H1 (cell line): ENCODE measurements at places on chromosomes 6 and 20.

DNA sequence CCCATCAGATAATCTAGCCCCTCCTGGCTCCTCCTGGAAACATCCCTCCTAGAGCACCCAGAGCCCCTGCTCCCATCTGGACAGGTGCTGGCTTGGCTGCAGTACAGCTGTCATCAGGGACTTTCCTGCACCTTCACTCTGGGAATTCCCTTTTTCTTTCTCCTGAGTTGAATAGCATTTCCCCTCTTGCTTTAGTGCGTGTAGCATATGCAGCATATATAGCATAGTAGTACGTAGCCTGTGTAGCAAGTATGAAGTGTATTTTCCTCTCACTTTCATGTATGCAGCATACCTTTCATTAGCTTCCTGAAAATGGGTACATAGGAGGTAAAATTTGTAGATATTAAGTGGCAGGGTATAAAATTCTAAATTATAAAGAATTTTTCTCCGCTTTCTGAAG, 352.9 kb downstream of the ESR1 start:
- DNase-seq: no peak

- DNase-seq: peak; percentile 77
Measured at GRCh38 chr6:37648465-37649330, 49.0 kb downstream of the MDGA1 start.

DNA sequence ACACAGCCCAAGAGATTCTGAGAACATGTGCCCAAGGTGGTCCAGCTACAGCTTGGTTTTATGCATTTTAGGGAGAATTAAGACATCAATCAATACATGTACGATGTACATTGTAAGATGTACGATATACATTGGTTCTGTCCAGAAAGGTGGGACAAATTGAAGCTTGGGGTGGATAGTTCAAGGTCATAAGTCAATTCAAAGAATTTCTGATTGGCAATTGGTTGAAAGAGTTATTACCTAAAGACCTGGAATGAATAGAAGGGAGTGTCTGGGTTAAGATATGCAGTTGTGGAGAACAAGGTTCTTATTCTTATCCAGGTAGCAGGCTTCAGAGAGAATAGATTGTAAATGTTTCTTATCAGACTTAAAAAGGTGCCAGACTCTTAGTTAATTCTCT, 31.8 kb upstream of the LCA5 start:
- DNase-seq: no peak

DNA sequence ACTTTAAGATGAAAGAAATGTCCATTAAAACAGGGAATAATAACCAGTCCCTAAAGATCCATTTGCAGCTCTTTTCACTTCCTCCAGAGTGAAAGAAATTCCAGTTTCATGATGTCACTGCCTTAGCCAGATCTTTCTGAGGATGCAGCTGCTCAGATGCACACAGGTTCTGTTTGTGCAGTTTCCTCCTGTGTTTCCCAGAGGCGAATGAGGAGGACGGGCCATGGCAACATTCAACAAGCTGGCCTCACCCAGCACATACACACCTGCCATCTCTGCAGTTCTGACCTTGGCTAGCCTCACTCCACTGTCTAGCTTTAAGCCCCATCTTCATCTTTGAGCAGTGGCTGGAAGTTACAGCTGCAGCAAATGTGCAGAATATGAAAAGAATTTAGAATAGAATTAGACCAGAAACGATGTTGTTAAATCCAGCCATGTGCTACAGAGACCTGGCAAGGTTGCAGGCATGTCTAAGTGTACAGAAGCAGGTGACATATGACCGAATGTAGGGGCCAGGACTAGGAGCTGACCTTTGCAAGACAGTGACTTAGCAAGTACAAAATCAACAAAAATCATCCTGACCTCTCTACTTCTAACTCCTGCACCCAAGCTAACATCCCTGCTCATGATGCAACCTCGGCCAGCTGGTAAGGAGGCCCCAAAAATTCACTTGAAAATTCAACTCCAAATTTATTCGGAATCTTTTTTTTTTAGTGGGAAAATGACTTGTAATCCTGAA, 35.0 kb downstream of the FAM50B start:
- DNase-seq: no peak

GRCh38 chr6:5305968-5306626, 44.8 kb downstream of the FARS2 start:
- DNase-seq: no peak

- no peak for DNase-seq
Measured at GRCh38 chr6:43970913-43971775, 156.1 kb downstream of the MRPL14 start.

DNA sequence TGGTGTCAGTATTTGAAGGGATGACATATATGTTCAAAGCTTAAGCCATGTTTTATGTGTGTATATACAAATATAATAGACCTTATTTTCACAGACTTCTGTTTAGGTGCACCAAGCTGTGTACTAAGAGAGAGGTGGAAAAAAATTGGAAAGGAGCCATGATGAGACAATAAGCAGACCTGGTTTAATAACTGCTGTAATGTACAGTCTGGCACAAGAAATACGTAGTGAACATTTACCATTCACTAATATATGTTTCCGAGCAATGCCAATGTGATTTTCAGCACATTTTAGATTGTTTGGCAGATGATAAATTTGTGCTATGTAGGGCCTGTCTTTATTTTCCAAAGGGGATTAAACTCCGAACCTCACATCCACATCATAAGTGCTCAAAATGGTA, 116.3 kb downstream of the KHDC1L start:
- no peak for DNase-seq

DNA sequence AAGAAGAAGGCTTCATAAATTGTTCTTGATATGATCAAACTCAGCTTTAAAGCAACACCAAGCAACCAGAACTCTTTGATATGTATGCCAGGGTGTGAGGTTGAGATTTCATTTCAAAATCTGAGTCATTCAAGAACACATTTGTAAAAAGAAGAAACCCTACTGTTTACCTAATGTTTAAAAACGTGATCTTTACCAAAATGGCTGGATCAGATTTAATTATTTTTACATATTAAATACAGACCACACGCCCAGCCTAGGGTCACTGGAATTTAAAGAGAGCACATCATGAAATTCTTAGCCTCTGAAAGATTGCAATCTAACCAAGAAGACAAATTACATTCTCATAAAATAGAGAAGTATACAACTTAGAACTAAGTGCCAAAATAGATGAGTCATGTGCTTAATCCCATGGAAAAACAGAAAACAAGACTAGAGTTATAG, 206.8 kb upstream of the SMLR1 start:
- no peak for DNase-seq

DNA sequence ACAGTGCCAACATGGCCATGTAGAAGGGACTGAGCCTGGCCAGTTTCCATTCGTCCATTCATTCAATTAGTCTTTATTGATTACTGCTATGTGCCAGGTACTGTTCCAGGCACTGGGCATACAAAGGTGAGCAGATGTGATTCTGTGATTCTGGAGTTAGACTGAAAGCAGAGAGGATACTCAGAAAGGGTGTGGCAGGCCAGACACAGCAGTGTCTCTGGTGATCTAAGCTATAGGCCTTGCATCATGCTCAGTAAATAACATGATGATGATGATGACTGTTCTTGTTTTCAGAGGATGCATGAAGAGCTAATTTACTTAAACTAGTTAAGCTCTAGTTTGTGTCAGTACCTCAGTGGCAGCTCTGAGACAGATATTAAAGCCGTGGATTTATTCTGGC, 31.4 kb upstream of the FUCA2 start:
- DNase-seq: no peak

- DNase-seq: no peak
Measured at GRCh38 chr20:37343212-37343993, 2.5 kb upstream of the SRC start.

DNA sequence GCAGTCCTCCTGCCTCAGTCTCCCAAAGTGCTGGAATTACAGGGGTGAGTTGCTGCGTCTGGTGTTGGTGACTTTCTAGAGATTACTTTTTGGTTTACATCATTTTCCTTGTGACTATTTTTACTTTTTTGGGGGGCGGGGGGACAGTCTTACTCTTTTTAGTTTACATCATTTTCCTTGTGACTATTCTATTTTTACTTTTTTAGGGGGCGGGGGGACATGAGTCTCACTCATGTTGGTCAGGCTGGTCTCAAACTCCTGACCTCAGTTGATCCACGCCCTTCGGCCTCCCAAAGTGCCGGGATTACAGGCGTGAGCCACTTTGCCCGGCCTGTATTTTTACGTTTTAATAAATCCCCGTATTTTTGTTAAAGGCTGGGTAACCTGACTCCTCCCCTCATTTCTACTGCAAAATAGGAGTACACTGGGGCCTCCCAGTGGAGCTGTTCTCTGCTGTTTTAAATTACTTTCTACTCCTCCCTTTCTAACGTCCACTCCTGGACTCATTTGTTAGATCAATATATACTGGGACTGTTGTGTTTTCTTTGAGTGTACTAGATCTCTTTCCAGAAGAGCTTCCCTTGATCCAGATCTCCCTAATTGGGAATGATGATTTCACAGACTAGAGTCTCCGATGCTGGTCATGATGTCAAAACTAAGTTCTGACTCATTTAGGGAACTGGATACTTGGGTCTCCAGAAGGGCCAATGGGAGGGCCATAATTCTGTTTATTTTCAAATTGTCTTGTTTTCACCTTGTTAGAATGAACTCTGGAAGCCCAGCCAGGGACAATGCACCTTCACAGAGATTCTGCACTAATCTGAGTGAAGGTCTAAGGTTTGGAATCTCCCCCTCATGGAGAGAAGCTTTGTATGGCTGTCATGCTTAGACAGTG, 9.2 kb downstream of the HSPA1B start:
- no peak for DNase-seq

DNA sequence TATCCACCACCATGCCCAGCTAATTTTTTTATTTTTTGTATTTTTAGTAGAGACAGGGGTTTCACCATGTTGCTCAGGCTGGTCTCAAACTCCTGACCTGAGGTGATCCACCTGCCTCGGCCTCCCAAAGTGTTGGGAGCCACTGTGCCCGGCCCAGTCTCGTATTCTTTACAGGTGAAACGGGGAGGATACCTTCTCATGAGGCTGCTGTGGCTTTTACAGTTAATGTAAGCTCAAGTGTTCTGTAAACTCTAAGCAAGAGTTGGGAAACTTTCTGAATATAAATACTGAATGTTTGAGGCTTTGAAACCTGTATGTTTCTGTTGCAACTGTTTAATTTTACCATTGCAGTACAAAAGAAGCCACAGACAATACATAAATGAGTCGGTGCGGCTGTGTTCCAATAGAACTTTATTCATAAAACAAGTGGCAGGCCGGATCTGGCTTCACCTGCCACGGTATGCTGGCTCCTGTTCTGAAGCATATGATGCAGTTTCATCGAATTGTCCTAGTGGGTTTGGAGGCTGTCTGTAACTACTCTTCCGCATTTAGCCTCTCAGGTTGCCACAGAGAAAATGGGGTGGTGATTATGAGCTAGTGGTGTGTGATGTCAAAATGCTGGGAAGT, 192.5 kb upstream of the ZFP64 start:
- DNase-seq: no peak

GRCh38 chr6:13766201-13766634, 48.1 kb downstream of the MCUR1 start:
- DNase-seq: no peak

DNA sequence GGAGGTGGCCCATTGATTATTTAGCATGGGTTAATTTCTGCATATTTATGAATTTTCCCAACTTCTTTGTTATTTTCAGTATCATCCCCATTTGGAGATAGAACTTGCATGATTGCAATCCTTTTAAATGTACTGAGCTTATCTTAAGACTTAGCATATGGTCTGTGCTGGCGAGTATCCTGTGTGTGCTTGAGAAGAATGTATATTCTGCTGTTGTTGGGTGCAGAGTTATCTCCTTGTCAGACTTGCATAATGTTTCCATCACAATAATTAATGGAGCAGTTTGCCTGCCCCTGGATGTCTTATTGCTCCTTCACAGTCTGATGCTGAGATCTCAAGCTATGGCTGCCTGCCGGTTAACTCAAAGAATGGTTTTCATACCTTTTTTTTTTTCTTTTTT, 112.6 kb downstream of the CDYL start:
- DNase-seq: no peak

GRCh38 chr6:37758234-37758633, 60.6 kb upstream of the MDGA1 start:
- no peak for DNase-seq
